ENCODE measurements at places on chromosomes 7 and 10. TPM values are rescaled to one million over a fixed set of nuclear protein-coding genes. Genes with fewer than 3 reads are reported as not detected.

- DNase-seq: no peak
These were observed 383.4 kb downstream of the GATA3 start for GRCh38 chr10:8437896-8438295.

AGR3 gene
- total RNA-seq: not detected

DNA sequence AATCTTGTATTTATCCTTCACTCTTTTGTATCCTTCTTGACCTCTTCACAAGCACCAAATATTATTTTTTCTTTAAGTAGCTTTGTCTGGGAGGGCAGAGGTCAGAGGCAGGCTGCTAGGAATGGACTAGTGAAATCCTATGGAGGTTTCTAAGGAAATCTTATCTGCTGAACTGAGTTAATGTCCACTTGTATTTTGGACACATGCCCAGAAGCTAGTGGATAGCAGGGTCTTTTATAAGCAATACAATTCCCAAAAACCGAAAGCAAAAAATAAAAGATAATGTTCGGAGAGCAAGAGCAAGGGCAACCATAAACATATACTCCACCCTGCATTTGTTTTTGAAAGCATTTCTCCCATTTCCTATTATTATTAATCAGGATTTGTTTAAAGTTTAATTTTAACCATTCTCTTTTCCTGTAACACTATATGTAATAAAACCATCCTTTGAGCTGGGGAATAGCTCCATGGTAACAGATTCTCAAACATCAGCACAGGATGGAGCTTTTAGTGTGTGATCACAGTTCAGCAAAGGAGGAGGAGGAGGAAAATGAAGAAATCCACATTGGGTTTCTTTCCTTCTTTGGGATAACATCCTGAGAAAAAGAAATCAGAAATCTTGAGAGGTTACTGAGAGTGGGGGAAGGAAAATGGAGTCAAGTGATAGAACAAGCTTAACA, 328.2 kb upstream of the LRRN3 start:
- no peak for DNase-seq

- peak; percentile 55 for DNase-seq
These were observed 1.1 kb downstream of the EGFR start for GRCh38 chr7:55019691-55020465.

SDHAF3 gene
- 26.7 TPM for total RNA-seq

GRCh38 chr7:123820864-123821263, 24.1 kb upstream of the HYAL4 start:
- DNase-seq: no peak

DNA sequence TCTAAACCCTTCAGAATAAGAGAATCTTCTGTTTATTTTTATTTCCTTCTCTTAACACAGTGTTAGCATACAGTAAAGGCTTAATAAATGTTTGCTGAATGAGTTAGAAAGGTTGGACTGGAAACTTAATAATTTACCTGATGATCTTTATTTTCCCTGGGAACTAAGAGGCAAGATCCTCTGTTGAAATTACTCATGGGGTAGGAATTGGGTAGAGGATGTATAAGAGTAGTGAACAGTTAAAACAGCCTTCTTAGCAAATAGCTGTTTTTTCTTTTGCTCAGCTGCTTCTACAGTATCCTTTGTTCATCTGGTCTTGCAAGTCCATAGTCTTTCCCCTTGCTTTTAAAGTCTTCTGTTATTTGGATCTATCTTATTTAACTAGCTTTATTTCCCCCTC, 80.0 kb downstream of the AKAP9 start:
- DNase-seq: no peak

GRCh38 chr10:98892523-98892922, 343.1 kb downstream of the HPSE2 start:
- no peak for DNase-seq

Data from myocyte (in vitro differentiated cells).